ENCODE measurements at places on chromosomes 16 and 17. TPM values are rescaled to one million over a fixed set of nuclear protein-coding genes. Genes with fewer than 3 reads are reported as not detected.

BTBD17 gene
- polyA plus RNA-seq, result not detected

PRR35 gene
- 24.4 TPM for polyA plus RNA-seq

ARL5C gene
- not detected for polyA plus RNA-seq

VASN gene
- 75.7 TPM for polyA plus RNA-seq

IRX3 gene
- 13.5 TPM for polyA plus RNA-seq

PCGF2 gene
- polyA plus RNA-seq, result 111 TPM

MYL11 gene
- polyA plus RNA-seq, result 2.3 TPM

MPP2 gene
- polyA plus RNA-seq, result 2.7 TPM

GRCh38 chr16:85418978-85419491, 194.1 kb upstream of the GSE1 start:
- no peak for DNase-seq

- DNase-seq, result peak; percentile 91
Observed at GRCh38 chr16:1082952-1083675, 10.6 kb downstream of the SSTR5 start.

- peak; percentile 95 for DNase-seq
Observed at GRCh38 chr16:49281843-49282642, 405 bp upstream of the CBLN1 start.

GRCh38 chr16:20349615-20350014, 2.9 kb downstream of the UMOD start:
- no peak for DNase-seq

DNA sequence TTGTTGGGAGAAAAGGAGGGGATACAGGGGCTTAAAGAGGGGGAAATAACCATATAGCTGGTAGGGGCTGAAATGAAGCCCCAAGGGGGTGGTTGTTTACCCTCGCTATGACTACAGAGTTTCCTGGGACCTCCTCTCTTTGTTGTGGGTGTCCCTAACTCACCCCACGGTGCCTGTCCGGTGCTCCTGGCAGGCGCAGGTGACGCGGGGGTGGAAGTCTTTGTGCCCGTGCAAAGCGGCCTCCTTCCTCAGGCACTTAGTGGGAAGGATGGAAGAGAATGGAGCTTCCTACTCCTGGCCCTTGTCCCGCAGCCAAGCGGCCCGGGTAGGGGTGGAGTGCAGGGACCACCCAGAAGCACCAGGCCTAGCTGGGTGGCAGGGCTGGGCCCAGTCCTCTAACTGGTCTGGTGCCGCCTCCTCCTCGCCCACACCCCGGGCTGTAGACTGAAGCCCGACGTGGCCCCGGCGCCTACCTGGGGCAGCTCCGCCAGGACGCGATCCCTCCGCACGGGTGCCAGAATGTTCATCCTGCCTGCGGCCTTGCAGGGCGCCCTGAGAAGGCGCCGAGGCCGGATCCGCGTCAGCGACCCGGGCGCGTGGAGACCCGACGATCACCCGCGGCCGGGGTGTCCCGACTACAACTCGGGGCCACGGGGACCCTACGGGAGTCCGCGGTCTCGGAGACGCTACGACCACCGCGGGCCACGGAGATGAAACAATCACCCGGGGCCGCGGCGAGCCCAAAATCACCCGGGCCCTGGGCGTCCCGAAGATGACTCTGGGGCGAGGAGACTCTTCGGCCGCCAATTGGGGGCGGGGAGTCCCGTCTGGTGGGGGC, 709 bp downstream of the RAB34 start:
- DNase-seq, result peak; percentile 88

DNA sequence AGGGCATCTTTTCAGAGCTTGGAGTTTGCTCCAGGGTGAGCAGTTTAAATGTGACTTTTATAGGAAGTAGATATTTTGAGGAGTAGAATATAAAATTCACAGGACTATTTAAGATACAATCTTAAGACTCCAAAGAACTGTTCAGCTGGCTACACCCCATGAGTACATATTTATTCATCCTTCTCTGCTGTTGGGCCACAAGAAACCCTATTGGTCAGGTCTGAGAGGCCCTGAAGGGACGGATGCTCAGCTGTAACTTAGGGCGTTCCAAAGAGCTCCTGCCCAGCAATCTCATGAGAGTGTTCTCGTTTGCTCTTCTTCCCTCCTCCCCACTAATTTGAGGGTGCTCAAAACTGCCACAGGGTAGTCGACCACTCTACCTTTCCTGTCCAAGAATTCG, 7.3 kb downstream of the ST6GALNAC2 start:
- no peak for DNase-seq

DNA sequence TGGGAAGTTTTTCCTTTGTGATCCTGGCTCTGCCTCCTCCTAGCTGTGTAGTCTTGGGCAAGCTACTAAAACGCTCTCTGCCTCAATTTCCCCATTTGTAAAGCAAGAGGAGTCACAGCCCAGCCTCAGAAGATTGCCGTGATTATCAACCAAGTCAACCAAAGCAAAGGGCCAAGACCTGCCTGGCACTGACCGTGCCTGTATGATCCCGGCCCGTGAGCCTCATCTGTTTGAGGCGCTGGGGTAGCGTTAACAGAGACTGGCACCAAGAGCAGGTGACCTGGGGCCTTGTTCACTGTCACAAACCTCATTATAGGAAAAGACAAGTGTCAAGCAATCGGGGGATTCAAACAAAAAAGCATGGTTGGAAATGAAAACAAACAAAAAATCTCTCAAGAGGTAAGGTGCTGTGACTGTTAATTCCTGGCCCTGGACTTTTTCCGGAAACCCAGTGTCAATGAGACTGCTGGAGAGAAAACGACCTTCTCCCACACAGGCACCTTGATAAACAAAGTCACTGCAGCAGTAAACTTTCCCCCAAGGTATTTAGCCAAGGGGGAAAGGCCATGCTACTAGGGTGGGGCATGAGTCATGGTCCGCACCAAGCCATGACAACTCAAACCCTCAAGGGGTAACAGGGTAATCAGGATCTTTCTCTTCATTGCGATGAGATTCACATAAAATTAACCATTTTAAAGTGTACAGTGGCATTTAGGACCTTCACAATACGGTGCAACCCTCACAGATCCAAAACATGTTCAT, 5.4 kb downstream of the MEAK7 start:
- no peak for DNase-seq

GRCh38 chr16:30112197-30113030, 923 bp downstream of the GDPD3 start:
- DNase-seq, result peak; percentile 48

- DNase-seq, result no peak
Observed at GRCh38 chr17:37492167-37492566, 2.5 kb downstream of the DUSP14 start.

- peak; percentile 74 for DNase-seq
Observed at GRCh38 chr16:89363621-89364393, 126.6 kb downstream of the ANKRD11 start.

DNA sequence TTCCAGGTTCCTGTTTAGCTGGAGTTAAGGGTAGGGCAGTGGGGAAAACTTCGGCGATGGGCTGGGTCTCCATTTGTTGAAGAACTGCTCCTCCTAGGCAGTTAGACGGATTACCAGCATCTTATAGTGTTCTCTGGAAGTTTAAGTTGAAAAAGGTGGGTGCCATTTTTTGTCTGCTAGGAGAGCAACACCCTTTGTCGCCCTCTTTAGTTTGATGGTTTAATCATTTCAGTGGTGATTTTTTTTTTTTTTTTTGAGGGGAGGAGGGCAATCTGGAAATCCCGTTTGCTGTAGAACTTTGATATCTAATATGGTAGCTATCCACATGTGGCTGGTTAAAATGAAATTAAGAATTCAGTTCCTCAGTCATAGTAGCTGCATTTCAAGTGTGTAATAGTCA, 4.1 kb downstream of the UBFD1 start:
- no peak for DNase-seq

DNA sequence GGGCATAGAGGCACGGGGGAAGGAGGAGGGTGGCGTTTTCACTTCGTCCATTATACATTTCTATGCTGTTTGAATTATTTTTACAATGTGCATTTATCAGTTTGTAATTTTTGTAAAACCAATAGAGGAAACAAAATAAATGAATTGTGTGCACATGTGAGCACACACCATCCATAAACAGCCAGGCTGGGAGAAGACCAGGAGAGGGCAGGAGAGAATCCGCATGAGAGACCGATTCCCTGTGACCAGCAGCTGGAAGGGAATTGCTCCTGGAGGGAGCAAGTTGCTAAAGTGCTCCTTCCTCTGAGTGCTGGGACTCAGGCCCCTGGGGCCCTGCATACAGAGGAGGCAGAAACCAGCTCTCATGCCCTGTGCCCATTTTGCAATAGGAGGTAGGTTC, 126.0 kb downstream of the ABCC12 start:
- no peak for DNase-seq

DNA sequence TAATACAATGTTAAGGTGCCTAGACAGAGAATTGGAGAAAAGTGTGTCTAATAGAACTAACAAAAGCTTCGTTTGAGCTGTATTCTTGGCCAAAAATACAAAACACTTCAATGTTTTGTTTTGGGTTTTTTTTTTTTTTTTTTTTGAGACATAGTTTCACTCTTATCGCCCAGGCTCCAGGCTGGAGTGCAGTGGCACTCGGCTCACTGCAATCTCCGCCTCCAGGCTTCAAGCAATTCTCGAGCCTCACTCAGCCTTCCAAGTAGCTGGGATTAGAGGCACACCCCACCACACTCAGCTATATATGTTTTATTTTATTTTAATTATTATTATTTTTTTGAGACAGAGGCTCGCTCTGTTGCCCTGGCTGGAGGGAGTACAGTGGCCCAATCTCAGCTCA, 38.3 kb upstream of the CARMIL2 start:
- no peak for DNase-seq

GRCh38 chr17:36945959-36946725, 2.6 kb upstream of the AATF start:
- peak; percentile 39 for DNase-seq

GRCh38 chr17:55822028-55822427, 71.2 kb downstream of the PCTP start:
- no peak for DNase-seq

DNA sequence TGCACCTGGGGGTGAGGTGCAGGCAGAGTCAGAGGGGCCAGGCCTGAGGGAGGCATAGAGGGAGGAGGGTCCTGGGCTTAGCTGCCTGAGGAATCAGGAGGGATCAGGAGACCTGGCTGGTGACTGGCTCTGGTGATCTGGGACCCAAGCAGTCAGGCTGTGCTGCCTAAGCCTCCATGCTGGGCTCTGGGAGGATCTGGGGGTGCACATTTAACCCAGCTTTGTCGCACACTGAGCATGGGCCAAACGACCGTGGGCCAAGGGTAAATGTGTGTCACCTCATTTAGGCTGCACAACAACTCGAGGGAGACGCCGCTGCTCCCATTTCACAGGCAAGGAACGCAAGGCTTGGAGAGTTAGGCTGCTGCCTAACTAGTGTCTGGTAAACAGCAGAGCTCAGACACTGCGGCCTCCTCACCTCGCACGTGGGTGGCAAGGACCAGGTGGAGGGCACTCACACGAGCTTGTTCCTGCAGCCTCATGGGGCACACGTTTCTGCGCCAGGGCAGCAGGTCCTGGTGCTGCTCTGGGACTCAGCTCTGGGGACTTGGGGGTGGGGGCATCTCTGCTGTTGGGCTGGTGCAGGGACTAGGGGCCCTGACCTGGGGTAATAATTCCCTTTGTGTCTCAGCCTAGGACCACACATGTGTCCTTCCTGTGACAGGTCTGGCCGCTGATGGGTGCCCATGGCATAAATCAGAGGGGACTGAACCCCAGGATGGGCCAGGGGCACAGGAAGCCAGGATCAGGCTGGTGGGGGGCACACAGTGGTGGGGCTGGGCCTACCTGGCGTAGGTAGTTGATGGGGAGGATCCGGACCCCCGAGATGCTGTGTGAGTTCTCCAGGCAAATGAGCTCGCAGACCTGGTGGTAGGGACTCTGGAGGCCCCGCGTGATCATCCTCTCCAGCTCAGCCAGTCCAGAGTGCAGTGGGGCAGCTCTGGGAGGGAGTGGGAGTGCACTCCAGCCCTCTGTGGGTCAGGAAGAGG, 18.7 kb downstream of the TMEM235 start:
- peak; percentile 72 for DNase-seq

- DNase-seq, result no peak
Observed at GRCh38 chr17:77838748-77839697, 119.5 kb upstream of the TNRC6C start.

DNA sequence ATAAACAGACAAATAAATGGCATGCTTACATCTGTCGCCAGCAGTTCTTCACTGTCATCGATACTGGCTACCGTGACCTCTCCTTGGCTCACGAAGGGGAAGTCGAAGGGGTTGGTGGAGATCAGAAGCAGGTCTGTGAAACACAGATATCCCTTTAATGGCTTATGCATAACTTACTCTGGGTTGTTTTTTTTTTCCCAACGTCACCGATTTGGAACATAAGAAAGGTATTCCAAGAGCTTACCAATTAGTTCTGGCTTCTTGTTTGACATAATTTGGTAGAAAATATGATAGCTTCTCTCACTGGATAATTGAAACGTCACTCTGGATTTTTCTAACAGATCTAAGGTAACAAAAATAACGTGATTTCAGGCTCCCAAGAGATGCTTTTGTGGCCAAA, 18.2 kb downstream of the MYH13 start:
- no peak for DNase-seq

DNA sequence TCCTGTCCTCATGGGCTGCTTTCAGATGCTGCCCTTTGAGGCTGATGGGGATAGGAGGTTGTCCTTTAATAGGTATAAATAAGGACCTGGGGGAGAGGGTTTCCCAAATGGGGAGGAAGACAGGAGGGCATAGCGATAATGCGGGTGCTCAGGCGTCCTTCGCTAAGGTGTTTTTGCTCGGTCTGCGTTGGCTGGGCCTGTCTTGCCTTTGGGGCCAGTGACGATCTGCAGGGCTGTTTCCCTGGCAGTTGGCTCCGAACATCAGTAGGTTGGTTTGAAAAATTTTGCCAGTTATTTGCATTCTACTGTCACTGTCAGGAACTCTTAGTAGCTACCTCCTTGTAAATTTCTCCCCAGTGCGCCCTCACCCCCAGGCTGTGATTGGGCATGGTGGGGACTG, 37.8 kb upstream of the CDC42EP4 start:
- DNase-seq, result no peak

GRCh38 chr17:57890857-57891232, 41.0 kb upstream of the MRPS23 start:
- no peak for DNase-seq

DNA sequence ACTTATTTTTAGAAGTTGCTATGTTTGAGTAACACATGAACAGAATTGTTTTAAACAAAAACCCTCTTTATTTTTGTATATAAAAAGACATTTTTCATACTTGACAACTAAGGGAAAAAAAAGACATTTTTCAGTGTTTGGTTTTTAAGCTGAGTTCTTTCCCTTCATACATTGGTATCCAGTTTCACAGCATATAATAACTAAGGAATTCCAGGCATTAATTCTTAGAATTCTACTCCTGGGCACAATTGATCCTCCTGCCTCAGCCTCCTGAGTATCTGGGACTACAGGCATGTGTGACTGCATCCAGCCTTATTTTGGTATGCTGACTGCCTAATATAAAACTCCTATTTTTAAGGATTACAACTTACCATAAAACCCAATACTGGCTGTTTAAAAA, 8.4 kb downstream of the FBXO47 start:
- no peak for DNase-seq

DNA sequence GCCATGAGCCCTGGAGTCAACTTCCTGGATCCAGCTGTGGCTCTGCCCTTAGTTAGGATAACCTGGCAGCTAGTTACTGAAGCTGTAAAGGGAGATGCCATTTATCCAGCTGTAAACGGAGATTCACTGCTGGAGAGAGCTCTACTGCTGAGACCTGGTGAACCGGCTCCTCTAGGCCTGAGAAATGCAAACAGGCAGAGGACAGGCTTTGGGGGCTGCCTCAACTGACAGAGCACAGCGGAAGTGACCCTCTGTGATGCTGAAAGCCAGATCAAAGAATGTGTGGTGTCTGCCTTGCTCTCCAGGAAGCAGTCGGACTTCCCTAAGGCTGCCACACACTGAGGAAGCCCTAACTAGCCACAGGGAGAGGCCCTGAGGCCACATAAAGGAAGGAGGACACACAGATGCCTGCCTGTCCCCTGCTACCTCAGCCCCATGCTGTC, 21.9 kb upstream of the GPRC5C start:
- no peak for DNase-seq

- no peak for DNase-seq
Observed at GRCh38 chr16:14374451-14375131, 255.5 kb downstream of the PARN start.

All from kidney (tissue), 22 donors.